Ascending aorta (tissue), 2 donors: ENCODE measurements at places on chromosomes 16 and 17. TPM values are rescaled to one million over a fixed set of nuclear protein-coding genes. Genes with fewer than 3 reads are reported as not detected.

DNA sequence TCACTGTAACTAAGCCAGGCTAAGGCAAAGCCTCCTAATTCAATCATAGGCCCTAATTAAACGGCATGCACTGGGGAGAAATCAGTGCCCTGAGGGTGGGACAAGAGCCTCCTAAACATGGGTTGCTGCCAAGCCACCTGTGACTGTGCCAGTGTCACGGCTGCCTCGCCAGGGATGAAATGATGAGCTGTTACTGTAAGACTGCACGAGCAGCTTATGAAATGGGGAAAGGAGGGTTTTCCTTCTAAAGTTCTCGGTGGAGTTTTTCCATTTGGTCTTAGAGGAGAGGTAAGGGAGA is 12.7 kb downstream of the TMEM11 start:
- H3K27ac ChIP-seq: no peak overlapping the region
- no peak overlapping the region for H3K4me3 ChIP-seq
- no peak for DNase-seq
- no peaks in the 10 kb centered on the region for H3K27me3 ChIP-seq

- no peak overlapping the region for H3K27ac ChIP-seq
- no peak overlapping the region for H3K4me3 ChIP-seq
- no peaks in the 10 kb centered on the region for H3K36me3 ChIP-seq
- no peaks in the 10 kb centered on the region for H3K4me1 ChIP-seq
- H3K27me3 ChIP-seq: no peaks in the 10 kb centered on the region
These were observed 185.5 kb downstream of the RBFOX1 start for GRCh38 chr16:7518158-7518557.

GRCh38 chr16:27410761-27411160 is 8.8 kb downstream of the IL21R start:
- H3K27ac ChIP-seq: no peak overlapping the region
- H3K27me3 ChIP-seq: no peaks in the 10 kb centered on the region
- H3K4me1 ChIP-seq: no peaks in the 10 kb centered on the region
- no peak for DNase-seq
- H3K36me3 ChIP-seq: no peaks in the 10 kb centered on the region

GRCh38 chr17:55681342-55681700 is 41.3 kb downstream of the TMEM100 start:
- no peaks in the 10 kb centered on the region for H3K4me1 ChIP-seq
- no peaks in the 10 kb centered on the region for H3K36me3 ChIP-seq
- H3K27ac ChIP-seq: no peak overlapping the region
- no peaks in the 10 kb centered on the region for H3K27me3 ChIP-seq
- H3K4me3 ChIP-seq: no peak overlapping the region

DNA sequence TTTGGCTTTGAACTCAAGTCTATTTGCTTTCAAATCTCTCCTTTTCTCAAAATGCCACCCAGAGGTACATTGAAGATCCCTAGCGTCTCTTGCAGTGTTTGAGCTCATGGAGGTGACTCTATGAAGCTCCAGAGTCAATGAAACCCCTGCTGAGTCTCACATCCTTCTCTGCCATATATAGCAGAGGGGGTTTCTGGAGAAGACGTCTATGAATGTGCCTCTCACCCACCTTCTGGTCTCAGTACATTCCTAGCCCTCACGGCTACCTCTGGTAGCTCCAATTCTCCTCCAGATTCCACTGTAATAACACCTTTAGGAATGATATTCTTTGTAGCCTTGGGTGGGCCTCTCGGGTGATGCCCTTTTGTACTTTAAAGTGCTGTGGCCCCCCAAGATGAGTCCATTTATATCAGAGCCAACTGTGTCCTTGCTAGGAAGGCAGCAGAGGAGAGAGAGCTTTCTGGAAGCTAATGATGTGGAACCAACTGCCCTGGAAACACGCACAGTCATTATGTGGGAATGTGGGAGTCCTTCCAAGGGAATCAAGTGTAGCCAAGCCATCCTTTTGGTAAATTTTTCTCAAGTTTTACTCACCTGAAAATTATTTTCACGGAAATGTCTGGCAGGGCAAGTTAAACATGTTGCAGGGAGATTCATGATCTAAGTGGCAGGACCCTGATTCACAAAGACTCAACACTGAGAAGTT is 123.4 kb downstream of the ASIC2 start:
- no peak overlapping the region for H3K27ac ChIP-seq
- no peaks in the 10 kb centered on the region for H3K27me3 ChIP-seq
- no peaks in the 10 kb centered on the region for H3K4me1 ChIP-seq
- no peak for DNase-seq
- no peaks in the 10 kb centered on the region for H3K36me3 ChIP-seq

Gene ARHGAP44
- total RNA-seq: 19.3 TPM

Gene CA4
- 35.3 TPM for total RNA-seq
